Omental fat pad (tissue), 4 donors: ENCODE measurements at places on chromosomes 11 and 22.

GRCh38 chr11:50182486-50182885, 149.8 kb downstream of the OR4C45 start:
- no peak for DNase-seq

GRCh38 chr11:119573858-119574257, 150.9 kb upstream of the THY1 start:
- DNase-seq: no peak

DNA sequence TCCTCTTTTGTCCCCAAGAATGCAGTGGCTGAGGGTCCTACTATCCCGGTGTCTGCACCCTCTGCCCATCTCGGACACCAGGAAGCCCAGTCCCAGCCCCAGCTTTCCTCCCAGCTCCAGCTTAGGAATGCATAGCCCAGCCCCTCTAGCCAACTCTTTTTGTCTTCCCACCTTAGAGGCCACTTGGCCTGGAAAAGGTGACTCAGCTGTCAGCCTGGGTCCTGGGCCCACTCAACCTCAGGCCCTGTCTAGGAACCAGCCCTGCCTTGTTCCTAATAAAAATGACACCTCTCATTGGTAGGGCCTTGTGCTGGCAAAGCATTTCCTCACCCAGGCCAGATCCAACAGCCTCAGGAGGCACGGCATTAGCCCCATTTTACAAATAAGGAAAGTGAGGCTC, 28.2 kb downstream of the PDE2A start:
- DNase-seq: no peak

DNA sequence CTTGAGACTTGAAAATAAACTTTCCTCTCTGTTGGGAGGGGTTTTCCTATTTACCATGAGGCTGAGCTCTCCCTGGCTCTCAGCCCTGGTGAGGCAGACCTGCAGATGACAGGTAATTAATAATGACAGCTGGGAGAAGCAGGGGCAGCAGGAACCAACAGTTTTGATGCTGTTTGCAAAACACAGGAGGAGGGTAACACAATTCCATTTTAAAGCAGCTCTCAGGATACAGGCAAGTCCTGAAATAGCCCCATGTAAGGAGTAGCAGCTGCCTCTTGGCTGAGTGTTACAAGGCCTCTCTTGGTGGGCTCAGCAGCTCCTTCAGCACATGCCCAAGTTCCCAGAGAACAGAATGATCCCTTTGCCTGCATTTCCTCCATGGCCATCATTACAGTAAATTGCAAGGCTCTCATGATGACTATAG, 13.3 kb downstream of the PARVA start:
- DNase-seq: no peak

DNA sequence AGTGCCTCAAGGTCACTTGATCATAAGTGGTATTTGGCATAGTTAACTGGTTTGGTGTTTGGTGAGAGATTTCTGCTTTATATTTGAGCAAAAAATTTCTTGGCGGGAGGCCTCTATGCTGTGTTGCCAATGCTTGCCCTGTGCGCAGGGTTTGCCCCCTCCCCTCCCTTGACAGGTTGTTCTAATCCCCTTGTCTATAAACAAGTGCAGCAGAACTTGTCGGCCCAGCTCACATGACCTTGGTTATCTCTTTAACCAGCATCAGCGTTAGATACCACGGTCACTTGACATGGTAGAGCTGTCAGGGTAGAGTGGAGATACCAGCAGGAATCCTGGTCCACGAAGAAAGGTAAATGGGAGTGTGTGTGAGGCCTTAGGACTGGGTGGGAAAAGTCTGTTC, 35.6 kb downstream of the MARK2 start:
- no peak for DNase-seq

GRCh38 chr22:24070553-24070952, 59.4 kb downstream of the CABIN1 start:
- no peak for DNase-seq

DNA sequence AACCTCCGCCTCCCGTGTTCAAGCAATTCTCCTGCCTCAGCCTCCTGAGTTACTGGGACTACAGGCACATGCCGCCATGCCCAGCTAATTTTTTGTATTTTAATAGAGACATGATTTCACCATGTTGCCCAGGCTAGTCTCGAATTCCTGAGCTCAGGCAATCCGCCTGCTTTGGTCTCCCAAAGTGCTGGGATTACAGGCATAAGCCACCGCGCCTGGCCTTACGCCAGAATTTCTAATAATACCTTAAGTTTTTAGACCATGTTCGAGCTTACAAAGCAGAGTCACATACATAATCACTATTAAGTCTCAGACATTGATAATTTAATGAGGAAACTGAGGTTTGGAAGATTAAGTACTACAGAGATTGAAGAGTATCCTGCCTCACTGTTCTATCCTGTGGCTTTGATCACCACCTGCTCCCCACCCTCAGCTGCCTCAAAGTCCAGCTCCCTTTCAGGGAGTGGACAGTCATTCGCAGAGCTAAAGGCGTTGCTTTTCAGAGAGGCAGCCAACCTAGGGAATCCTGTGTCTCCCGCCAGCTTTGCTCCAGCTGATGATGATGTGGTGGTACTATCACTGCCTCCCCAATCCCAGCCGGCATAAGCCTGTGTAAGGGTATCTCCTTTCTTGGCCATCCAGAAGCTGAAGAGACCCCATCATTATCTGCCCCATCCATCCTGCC, 7.7 kb downstream of the UBASH3B start:
- DNase-seq: no peak

DNA sequence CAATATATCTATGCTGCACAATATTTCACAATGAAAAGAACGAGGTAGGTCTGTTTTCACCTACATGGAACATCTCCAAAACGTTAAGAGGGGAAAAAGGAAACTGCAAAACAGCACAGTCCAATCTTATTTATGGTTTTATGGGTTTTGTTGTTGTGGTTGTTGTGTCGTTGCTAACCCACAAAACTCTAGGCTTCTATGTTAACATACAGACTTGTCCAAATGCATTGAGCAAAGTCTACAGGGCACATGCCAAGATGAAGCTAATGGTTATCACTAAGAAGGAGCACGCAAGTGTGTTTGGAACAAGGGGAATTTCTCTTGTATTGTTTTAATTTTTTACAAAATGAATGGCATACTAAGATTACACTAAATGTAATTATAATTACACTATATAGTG, 48.6 kb downstream of the AHNAK start:
- no peak for DNase-seq

DNA sequence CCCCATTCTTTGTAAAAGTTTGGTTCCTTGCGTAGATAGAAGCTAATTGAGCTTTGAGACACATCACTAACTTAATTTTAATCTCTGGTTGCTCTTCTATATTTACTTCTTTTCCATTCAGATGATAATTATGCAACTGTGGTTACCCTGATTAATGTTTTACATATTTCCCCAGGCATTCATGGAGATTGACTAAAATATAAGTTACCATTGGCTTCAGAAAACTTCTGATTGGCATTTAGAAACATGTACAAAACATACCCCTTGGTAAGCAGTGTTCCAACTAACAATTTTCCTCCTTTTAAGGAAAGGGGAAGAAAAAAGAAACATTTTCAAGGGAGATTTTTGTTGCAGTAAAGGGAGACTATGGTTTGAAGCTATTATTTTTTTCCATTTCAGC, 43.9 kb downstream of the FAT3 start:
- DNase-seq: no peak
